ENCODE measurements at places on chromosomes 12 and 14. TPM values are rescaled to one million over a fixed set of nuclear protein-coding genes. Genes with fewer than 3 reads are reported as not detected.

The SDSL gene
- total RNA-seq: 5.2 TPM

The ATXN2 gene
- total RNA-seq: 71.7 TPM

The KLRC1 gene
- not detected for total RNA-seq

The KLRF1 gene
- total RNA-seq: 0.32 TPM

The PRKCH gene
- 0.97 TPM for total RNA-seq

The CNIH1 gene
- 31.9 TPM for total RNA-seq

The LYSET gene
- total RNA-seq: 6.0 TPM

The CCDC85C gene
- 7.4 TPM for total RNA-seq

The CACNA1C gene
- total RNA-seq: 11.7 TPM

The KRT78 gene
- total RNA-seq: not detected

The SLC6A15 gene
- total RNA-seq: 0.43 TPM

The RFX4 gene
- total RNA-seq: not detected

The GLIPR1L1 gene
- not detected for total RNA-seq

The THTPA gene
- 18.0 TPM for total RNA-seq

The TSFM gene
- total RNA-seq: 25.5 TPM

The PZP gene
- not detected for total RNA-seq

The KRT82 gene
- not detected for total RNA-seq

The PRIMA1 gene
- total RNA-seq: not detected

The SLC38A4 gene
- total RNA-seq: 11.0 TPM

The ABCC9 gene
- total RNA-seq: 7.4 TPM

The STXBP6 gene
- 4.7 TPM for total RNA-seq

The SLC39A5 gene
- total RNA-seq: not detected

The PMCH gene
- not detected for total RNA-seq

The NEDD1 gene
- 28.0 TPM for total RNA-seq

The SERPINA10 gene
- not detected for total RNA-seq

The SYNE3 gene
- 6.5 TPM for total RNA-seq

The RNU4-1 gene
- total RNA-seq: under 0.01 TPM

The HSP90B1 gene
- 460 TPM for total RNA-seq

The ARHGAP9 gene
- under 0.01 TPM for total RNA-seq

The CISTR gene
- total RNA-seq: not detected

The ACOT6 gene
- under 0.01 TPM for total RNA-seq

The MSI1 gene
- total RNA-seq: not detected

The HNF1A gene
- not detected for total RNA-seq

The IGFBP6 gene
- total RNA-seq: 396 TPM

The OR4E2 gene
- total RNA-seq: not detected

The CCDC177 gene
- total RNA-seq: not detected

The GLT8D2 gene
- total RNA-seq: 55.1 TPM

The WDHD1 gene
- total RNA-seq: 9.0 TPM

The ZNF385A gene
- 2.2 TPM for total RNA-seq

The OVCH1 gene
- under 0.01 TPM for total RNA-seq

The NTS gene
- total RNA-seq: under 0.01 TPM

The KRT73 gene
- not detected for total RNA-seq

The RPL41 gene
- total RNA-seq: 1,700 TPM

The NOXRED1 gene
- under 0.01 TPM for total RNA-seq

The PIP4K2C gene
- 21.3 TPM for total RNA-seq

The L3HYPDH gene
- total RNA-seq: 80.3 TPM

The SCNN1A gene
- under 0.01 TPM for total RNA-seq

The CELA1 gene
- not detected for total RNA-seq

The SLC6A12 gene
- not detected for total RNA-seq

The CMKLR1 gene
- 1.7 TPM for total RNA-seq

The AKAP5 gene
- 3.0 TPM for total RNA-seq

The B4GALNT1 gene
- 5.2 TPM for total RNA-seq

The MIP gene
- not detected for total RNA-seq

The KCNMB4 gene
- total RNA-seq: 4.2 TPM

The AKAP6 gene
- 3.9 TPM for total RNA-seq

The PTHLH gene
- total RNA-seq: 1.3 TPM
